ENCODE measurements at places on chromosomes 7 and 10. TPM values are rescaled to one million over a fixed set of nuclear protein-coding genes. Genes with fewer than 3 reads are reported as not detected.

DNA sequence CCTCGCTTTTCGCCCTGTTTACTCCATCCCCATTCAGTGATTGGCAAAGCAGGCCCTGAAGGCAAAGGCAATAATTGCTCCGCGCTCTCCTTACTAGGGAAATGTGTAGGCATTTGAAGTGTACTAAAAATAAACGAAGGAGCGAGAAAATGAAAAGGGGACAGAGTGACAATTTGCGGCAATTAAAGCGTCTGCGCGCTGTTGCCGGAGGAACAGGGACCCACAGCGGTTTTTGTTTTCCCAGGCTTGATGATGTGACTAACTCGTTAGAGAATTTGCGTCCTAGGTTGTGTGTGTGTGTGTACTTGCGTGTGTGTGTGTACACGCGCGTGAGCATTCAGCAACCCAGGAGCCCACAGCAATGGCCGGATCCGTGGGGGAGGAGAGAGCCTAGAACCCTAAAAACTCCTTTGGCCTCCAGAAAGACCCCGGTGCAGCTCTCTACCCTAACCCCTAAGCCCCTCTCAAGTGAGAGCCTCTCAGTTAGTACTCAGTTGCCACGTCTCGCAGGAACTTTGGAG, 7.8 kb upstream of the DLX6 start:
- H3K36me3 ChIP-seq, result no peaks in the 10 kb centered on the region
- no peaks in the 10 kb centered on the region for H3K4me1 ChIP-seq
- no peak for DNase-seq
- H3K4me3 ChIP-seq, result no peak overlapping the region
- H3K27me3 ChIP-seq, result peaks cover 44% of the 10 kb centered on the region

- H3K27me3 ChIP-seq, result no peaks in the 10 kb centered on the region
- H3K4me3 ChIP-seq, result peak overlapping the region; percentile 42
- peaks cover 37% of the 10 kb centered on the region for H3K4me1 ChIP-seq
- H3K36me3 ChIP-seq, result no peaks in the 10 kb centered on the region
- H3K27ac ChIP-seq, result no peak overlapping the region
These were observed 7.3 kb downstream of the SKIDA1 start for GRCh38 chr10:21518149-21518640.

DNA sequence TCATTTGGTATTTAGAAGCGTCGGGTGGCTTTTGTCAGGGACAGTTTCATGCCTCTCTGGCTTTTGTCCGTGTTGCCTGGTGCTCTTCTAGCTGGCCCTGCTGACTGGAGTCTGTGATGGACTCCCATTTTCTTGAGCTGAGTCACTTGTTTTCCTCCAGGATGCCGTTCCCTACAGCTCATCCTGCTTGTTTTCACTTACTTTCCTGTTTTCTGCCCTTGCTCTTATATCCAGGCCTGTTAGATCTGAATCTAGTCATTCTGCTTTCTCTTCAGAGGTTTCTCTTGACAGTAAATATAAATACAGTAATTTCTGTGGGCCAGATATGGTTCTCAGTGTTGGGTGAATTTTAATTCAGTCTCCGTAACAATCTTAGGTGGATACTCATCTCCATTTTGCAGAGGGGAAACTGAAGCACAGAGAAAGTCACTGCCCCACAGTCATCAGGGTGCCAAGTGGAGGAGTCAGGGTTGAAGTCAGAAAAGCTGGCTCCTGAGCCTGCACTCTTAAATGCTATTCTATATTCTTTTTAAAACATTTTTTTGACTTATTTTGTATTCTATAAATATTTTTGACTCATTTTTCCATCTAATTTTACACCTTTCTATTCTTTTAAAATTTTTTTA, 85.4 kb downstream of the CCNY start:
- H3K4me3 ChIP-seq, result no peak overlapping the region
- peak; percentile 35 for DNase-seq
- no peaks in the 10 kb centered on the region for H3K36me3 ChIP-seq
- peak overlapping the region; percentile 58 for H3K27ac ChIP-seq
- H3K27me3 ChIP-seq, result no peaks in the 10 kb centered on the region
- H3K4me1 ChIP-seq, result peaks cover 27% of the 10 kb centered on the region

- no peak overlapping the region for H3K27ac ChIP-seq
- H3K4me1 ChIP-seq, result peaks cover 19% of the 10 kb centered on the region
- H3K36me3 ChIP-seq, result no peaks in the 10 kb centered on the region
- H3K27me3 ChIP-seq, result no peaks in the 10 kb centered on the region
These were observed 42.6 kb downstream of the CDK6 start for GRCh38 chr7:92793656-92794205.

DNA sequence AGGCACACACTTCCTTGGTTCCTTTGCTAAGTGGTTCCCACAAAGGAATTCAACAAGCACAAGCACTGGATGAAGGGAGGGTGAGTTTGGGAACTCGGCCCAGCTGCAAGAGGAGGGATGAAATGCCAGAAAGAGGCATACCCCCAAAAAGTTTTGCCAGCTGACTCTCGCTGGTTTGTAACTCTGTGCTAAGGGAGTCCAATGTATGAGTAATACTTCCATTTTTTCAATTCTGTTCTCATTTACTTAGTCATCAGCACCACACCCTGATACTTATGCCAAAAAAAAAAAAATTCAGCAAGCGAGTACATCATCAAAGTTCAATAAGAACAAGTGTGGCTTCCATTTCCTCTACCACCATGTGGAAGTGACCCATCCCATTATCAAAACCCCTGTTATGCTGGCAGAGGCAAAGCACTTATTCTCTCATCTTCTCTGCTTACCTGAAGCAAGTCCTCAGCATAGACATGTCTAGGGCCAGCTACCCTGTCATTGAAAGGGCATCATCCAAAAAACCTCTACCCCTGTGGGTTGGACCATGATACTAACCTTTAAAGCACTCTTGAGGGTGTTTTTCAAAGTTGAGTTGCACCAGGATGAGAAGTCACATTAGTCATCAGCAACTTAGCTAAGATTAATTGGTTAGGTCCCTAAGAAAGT, 6.9 kb upstream of the HYCC1 start:
- no peak overlapping the region for H3K4me3 ChIP-seq
- no peak overlapping the region for H3K27ac ChIP-seq
- no peaks in the 10 kb centered on the region for H3K27me3 ChIP-seq
- DNase-seq, result peak; percentile 27

DNA sequence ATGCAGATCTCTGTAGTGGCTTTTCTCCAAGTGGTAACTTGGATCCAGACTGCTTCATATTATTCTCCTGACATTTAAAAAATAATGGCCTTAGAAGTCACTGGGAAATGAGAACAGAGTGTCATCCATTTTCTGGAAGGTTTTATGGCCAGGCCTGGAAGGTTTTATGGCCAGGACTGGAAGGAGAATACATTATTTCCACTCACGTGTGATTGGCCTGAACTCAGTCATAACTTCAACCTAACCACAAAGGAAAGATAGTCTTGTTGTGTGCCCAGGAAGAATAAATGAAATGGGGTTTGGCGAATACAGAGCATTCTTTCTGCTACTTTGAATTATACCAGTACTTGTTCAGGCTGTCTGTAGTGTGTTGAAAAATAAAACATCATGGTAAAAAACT, 360.9 kb downstream of the GPAM start:
- no peaks in the 10 kb centered on the region for H3K4me1 ChIP-seq
- DNase-seq, result no peak
- H3K36me3 ChIP-seq, result no peaks in the 10 kb centered on the region
- H3K27ac ChIP-seq, result no peak overlapping the region

The ANKRD7 gene
- not detected for total RNA-seq
